ENCODE measurements at places on chromosomes 1 and 21. TPM values are rescaled to one million over a fixed set of nuclear protein-coding genes. Genes with fewer than 3 reads are reported as not detected.
A peak's percentile ranks its signal among the peaks of the same experiment; 100 is the strongest.

DNA sequence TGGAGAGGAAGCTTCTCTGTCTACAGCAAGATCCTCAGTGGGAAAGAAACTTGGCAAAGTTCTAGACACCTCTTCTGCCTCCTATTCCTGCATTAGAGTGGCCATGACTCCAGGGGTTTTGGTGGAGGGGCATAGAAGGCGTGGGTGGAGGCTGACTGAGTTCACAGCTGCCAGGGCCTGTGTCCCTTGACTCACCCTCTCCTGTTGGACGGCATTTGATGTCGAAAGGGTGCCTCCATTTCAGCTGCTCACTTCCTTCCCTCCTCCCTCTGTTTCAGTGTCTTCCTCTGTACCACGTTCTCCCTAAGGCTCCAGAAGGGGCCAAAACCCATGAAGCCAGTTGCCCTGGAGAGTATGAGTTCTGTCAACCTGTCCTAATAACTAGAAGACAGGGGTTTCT, 632 bp downstream of the TMEM79 start:
- no peak for DNase-seq

The WNT9A gene
- total RNA-seq = 0.09 TPM

The PAX7 gene
- total RNA-seq = not detected

The LRRC53 gene
- not detected for total RNA-seq

The CDKN2C gene
- total RNA-seq = 3.5 TPM

GRCh38 chr1:98739762-98740161, 78.2 kb downstream of the SNX7 start:
- no peak for DNase-seq

- no peak for DNase-seq
Observed at GRCh38 chr1:21518774-21519455, 9.7 kb downstream of the ALPL start.

DNA sequence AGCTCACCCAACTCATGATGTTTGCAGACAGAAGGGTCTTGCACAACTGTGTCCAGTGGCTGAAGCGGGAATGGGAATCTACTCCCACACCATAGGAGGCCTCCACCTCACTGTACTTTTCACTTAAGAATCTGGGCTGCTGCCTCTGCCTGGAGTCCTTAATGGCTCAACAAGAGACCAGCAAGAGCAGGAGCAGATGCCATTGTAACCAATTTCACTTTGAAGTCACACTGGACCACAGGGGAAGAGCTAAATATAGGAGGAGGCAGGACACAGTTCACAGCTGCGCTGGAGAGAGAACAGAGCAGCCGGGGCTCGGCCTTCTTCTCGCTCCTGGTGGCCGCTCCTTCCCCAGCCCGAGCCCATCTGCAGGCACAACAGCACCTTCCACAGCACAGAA, 120.4 kb downstream of the SIPA1L2 start:
- no peak for DNase-seq

GRCh38 chr1:106944721-106945120, 111.8 kb upstream of the PRMT6 start:
- DNase-seq = no peak

DNA sequence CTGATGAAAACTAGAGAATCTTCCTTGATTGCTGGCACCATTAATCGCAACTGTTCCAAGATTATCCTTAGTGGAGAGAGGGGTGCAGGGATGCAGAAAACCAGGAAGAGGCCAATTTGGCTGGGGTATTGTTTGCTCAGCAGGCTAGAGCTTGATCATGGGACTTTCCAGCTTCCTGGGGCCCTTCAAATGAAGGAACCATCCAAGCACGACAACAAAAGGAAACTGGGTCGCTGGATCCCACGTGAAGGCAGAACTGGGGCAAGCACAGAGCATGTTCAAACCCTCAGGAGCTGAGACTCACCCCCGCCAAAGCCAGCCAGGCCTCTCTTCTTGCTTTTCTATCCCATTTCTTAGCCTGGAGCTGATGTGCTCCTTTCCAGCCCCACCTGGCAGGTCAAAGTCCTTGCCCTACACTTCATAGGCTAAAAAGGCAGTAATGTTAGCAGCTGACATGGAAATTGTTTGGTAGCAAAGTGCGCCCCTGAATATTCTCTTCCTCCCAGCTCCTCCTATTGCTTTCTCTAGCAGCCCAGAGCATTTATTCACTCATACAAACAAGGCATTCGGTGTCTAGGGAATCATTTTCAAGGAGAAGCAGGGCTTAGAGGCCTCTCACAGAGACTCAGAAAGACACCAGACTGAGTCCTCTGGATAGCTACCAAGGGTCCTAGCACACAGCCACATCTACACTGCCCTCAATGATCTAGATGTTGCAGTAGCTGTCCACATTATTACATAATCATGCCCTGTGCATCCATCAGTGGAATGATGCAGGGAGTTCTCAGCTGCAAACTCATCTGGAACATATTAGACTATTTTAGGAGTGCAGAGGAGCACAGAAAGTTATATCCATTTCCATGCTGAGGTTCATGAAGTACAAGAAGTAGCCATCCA, 11.5 kb downstream of the KCNA2 start:
- DNase-seq = no peak

- DNase-seq = no peak
Observed at GRCh38 chr1:208040821-208041297, 129.9 kb upstream of the CD34 start.

DNA sequence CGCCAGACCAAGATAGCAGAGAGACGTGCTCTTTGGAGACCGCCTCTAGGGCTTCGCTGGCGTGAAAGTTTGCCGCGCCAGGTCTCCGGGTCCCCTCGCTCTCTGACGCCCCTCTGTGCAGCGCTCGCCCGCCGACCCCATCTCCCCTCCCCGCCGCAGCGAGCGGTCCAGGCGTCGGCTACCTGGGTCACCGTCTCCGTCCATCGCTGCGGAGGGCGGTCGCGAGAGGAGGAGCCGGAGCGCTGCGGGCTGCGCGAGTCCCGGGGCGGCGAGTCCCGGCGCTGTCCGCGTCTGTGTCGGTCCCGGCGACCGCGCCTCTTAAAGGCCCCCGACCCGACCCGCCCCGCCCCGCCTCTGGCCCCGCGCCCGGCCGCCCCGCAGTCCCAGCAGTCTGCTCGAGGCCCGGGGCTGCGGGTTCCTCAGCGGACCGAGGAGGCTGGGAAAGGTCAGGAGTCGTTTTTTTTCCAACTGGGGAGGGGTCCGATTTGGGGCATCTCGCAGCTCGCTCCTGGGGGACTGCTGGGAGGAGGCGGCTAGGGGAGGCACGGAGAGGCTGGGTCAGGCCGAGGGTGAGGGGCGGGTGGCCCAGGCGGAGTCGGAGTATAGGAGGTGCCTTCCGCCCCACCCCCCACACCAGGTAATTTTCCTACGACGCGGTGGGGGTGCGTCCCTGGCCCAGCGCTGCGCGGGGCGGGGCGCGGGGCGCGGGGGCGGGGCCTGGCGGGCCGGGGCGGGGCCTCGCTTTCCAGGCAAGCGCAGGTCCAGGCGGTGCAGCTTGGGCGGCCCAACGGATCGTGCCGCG, at the start of the genes FBXO2 and FBXO44:
FBXO2 (minus strand) TSS at position 293 of the 802 bp plus-strand sequence; CDS start at position 204, 89 bp downstream.
FBXO44 (plus strand) TSS at position 741 of the 802 bp plus-strand sequence. CDS start 959 bp downstream, outside the sequence.
- peak; percentile 74 for DNase-seq

DNA sequence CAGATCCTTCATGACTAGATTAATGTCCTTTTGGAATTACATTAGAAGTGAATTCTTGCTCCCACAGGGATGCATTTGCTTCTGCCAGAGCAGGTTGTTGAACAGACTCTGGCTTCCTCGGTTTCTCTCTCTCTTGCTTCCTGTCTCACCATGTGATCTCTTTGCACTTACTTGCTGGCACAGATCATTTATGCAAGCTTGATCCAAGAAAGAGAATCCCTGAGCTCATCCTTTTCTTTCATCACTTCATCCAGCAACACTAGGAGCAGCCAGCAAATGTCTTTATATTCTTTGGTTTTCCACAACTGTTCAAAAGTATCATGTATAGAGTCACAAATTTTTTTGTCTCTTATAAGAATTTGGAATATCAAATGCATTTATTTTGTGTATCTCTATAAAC, 313.5 kb downstream of the ZNF326 start:
- DNase-seq = no peak

The VAV3 gene
- total RNA-seq = 1.6 TPM

DNA sequence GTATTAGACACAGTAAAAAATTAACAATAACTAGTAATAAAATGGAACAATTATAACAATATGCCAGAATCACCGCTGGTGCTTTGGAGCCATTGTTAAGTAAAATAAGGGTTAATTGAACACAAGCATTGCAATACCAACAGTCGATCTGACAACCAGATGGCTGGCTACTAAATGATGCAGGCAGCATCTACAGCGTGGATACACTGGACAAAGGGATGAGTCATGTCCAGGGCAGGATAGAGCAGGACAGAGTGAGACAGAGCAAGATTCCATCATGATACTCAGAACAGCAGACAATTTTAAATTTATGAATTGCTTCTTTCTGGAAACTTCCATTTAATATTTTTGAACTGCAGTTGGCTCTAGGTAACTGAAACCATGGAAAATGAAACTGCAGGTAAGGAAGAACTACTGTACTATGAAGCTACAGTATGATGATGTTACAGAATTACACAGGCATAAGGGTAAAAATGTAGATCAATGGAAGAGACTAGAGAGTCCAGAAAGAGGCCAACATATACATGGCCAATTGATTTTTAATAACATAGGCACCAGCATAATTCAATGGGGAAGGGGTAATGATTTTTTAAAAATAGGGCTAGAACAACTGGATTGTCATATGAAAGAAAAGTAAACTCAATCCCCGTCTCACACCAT, 168.7 kb downstream of the RRAGC start:
- DNase-seq = no peak

GRCh38 chr1:208291923-208292711, 47.9 kb upstream of the PLXNA2 start:
- peak; percentile 59 for DNase-seq

- no peak for DNase-seq
Observed at GRCh38 chr21:15379776-15380175, 315.0 kb upstream of the NRIP1 start.

DNA sequence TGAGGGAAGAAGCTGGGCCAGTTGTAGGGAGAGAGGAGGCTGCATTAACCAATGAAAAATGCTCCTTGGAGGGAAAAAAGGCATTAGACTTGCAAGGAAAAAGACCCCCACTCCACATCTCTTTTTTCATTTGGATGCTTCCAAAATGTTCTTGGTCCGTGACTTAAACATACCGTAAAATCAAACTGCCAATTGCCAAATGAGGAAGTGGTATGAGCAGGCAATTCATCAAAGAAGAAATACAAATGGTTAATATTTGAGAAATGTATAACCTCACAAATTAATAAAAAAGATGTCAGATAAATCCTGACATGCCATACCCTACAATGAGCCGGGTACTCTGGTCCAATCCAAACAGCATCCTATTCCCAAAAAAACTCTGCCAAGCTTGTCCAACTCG, 30.6 kb downstream of the KANK4 start:
- DNase-seq = no peak

The SLC5A9 gene
- total RNA-seq = 11.4 TPM

GRCh38 chr1:4178501-4179113, 278.5 kb upstream of the C1orf174 start:
- DNase-seq = no peak

DNA sequence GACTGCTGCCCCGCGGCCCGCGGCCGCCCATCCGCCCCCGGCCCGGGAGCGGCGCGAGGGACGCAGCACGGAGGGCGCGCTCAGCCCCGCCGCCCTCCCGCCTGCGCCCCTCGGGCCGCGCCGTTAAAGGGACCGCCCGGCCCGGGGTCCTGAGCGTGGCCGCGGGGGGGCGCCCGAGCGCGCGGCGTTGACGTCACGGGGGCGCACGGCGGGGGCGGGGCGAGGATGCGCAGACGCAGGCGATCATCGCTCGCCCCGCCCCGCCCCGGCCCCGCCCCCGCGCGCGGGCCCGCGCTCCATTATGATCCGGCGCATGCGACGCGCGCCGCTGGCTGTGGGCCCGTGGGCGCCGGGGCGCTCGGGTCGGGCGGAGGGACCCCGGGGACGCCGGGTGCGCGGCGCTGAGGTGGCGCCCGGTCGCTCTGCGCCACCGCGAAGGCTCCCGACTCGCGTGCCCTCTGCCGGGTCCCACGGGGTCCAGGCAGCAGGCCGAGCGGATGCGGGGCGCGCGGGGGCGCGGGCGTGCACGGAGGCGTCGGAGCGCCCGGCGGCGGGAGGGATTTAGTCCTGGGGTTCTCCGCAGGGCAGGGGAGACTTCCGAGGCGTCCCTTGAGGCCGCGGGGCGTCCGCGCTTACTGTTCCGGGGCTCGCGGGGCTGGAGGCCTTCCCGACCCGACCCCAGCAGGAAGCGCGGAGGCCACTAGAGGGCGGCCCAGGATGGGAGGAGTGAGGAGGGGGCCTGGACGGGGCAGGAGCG, at the start of gene DVL1:
DVL1 (minus strand) TSS at position 163 of the 757 bp plus-strand sequence. CDS start 353 bp downstream, outside the sequence.
- no peak for DNase-seq

DNA sequence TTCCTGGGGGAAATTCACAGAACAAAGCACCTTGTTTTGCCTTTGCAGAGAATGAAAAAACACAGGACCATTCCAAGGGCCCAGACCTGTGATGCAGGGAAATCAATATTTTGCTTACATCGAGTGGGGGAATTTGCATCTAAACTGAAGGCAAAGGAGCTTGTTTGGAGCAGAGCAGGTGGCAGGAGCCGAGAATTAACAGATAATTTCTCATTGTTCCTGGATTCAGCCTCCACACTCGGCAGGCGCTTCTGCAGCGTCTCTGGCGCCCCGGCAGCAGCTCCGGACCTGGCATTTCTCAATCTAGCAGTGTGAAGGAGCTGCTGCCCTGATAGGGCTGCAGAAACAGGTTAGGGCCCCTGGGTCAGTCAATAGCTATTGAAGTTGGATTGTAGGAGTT, 2.0 kb upstream of the SYT6 start:
- no peak for DNase-seq

- peak; percentile 74 for DNase-seq
Observed at GRCh38 chr1:13749543-13750341, 49.8 kb downstream of the PRDM2 start.

The GNAT2 gene
- total RNA-seq = not detected

DNA sequence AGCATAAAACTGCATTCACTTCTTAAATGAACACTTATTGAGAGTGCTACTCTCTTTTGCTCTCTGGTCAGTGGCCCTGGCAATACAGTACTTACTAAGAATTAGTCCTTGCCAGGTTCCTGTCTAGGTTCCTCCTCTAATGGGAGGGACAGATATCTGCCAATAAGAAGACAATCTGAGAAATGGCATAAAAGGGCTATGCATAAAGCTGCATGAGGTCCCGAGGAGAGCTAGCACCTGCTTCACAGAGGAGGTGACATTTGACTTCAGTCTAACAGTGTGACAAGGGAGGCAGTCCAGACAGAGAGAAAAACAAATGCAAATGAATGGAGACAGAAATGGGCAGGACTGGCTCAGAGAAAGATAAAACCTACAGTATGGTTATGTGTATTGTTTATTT, 357.1 kb upstream of the SGIP1 start:
- no peak for DNase-seq

All from right lobe of liver (tissue), 6 donors.